BE2C (cell line): ENCODE measurements at places on chromosomes 1 and 21.

GRCh38 chr1:228262475-228262874 is 54.6 kb downstream of the OBSCN start:
- no peak for DNase-seq

DNA sequence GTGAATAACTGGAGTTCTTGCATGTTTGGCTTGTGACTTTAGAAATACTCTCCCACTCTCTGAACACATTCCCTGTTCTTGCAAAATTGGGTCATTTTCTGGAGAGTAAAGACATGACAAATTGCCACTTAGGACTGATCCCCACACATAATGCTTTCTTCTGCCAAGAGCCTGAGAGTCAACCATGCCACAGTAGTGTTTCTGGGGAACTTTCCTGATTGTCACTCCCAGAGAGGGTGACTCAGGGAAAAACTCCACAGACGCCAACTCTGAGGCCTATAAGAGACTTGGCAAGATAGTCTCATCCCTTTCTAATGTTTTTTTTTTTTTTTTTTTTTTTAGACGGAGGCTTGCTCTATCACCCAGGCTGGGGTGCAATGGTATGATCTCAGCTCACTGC is 157.8 kb downstream of the ATG4C start:
- no peak for DNase-seq

DNA sequence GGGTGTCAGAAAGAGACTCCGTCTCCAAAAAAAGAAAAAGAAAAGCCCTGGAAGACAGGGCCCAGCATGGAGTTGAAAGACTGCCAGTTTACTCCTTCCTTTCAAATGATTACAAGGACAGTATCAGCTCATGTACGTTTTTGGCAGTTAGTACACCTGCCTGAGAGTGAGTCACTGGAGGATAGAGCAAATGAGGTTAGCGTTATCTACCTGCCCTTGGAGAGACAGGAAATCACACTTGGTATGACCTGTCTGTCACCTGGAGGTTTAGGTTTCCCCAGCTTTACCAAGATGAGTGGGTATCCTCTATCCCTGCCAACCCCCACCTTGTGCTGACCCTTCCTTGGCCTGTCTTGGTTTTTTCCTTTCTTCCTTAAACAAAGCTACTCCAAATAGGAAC is 96.8 kb upstream of the BMP8A start:
- no peak for DNase-seq

DNA sequence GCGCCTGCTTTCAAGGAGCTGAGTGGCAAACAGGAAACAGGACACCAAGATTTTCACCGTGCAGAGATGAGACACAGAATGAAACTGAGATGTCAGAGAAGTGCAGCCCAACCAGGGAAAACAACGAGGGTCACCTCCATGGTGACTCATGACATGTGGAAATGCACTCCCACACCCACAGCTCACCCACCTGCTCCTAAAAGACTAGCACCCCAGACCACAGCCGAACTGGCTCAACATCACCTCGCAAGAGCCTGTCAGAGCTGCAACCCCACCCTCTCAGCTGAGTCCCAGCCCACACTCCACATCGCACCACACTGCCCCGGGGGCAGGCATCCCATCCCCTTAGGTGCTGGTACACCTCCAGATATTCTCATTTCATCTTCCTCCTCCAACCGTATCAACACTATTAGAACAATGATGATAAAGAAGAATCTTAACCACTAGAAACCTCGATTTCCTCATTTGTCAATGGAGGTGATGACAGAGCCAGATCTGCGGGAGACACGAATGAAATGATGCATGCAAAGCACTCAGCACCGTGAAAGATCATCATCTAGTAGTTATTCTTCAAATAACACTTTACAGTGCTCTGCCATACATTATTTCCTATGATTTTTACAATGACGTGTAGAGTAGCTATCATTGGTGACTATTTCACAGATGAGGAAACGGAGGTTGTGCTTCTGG is 103.2 kb downstream of the DMRTB1 start:
- DNase-seq = no peak

- no peak for DNase-seq
These were observed 863 bp upstream of the NUF2 start for GRCh38 chr1:163320891-163321290.

- no peak for DNase-seq
These were observed 539.4 kb downstream of the KIF26B start for GRCh38 chr1:245693941-245694752.

DNA sequence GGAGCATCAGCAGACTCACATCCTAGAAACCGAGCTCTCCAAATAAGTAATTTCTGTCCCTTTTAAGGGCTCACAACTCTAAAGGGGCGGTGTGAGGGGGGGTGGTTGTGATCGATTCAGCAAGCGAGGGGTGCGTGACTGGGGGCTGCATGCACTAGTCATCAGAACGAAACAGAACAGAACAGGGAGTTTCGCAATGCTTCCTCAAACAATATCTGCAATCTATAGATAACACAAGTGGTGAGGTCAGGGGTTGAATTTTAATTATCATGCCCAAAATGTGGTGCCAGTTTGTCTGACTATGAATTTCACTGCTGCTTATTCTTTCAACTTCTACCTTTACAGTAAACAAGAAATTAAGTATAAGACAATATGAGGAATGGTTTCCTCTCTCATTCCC is 1003.0 kb upstream of the NCAM2 start:
- DNase-seq = no peak

DNA sequence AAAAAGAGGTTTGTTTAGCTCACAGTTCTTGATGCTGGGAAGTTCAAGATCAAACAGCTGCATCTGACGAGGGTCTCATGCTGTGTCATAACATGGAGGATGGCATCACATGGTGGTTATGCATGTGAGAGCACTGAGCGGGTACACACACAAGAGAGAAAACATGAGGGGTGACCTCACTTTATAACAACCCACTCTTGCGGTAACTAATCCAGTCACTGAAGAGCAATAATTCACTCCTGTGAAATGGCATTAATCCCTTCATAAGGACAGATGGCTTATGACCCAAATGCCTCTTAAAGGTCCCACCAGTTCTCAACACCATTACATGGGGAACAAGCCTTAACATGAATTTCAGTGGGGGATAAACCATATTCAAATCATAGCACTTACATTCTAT is 23.2 kb upstream of the CHIT1 start:
- DNase-seq = no peak

GRCh38 chr1:243944429-243945160 is 94.6 kb upstream of the AKT3 start:
- DNase-seq = no peak

GRCh38 chr1:160161965-160162705 is 10.7 kb downstream of the ATP1A4 start:
- DNase-seq = no peak

- no peak for DNase-seq
These were observed 143.1 kb downstream of the PHTF1 start for GRCh38 chr1:113616156-113616555.

DNA sequence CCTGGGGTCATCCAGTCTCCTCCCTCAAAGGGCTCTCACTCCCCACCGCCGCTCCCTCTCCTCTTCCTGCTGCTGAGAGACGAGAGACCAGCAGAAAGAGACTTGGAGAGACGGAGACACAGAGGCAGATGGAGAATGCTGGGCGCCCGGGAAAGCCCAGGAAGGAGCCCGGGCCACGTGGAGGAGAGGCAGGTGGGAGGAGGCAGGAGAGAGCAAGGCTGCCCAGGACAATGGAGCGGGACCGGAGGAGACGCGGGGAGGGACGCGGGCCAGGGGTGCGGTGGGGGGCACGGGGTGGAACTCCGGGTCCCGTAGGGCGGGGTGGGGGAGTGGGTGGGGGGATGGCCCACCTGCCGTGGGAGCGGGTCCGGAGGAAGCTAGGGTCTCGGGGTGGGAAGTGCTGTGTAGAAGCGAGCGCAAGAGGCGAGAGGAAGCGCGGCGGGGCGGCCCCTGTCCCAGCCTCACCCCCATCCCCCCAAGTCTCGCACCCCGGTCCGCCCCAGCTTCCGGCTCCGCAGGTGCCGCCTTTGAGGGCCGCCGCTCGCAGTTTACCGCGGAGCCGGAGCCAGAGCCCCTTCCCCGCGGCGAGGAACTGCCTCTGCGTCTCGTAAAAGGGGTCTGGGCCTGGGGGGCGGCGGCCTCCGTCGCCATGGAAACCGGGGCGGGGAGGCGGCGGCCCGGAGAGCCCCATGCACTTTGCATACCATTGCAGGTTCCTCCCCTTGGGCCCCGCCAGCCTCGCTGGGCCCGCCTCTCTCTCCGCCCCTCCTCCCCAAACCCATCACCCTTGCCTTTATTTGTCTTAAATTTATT is 11.7 kb upstream of the EPHA2 start:
- peak; percentile 60 for DNase-seq

GRCh38 chr1:167454304-167454893 is 63.9 kb downstream of the CD247 start:
- DNase-seq = no peak

GRCh38 chr1:226985239-226985838 is 45.2 kb downstream of the COQ8A start:
- no peak for DNase-seq

DNA sequence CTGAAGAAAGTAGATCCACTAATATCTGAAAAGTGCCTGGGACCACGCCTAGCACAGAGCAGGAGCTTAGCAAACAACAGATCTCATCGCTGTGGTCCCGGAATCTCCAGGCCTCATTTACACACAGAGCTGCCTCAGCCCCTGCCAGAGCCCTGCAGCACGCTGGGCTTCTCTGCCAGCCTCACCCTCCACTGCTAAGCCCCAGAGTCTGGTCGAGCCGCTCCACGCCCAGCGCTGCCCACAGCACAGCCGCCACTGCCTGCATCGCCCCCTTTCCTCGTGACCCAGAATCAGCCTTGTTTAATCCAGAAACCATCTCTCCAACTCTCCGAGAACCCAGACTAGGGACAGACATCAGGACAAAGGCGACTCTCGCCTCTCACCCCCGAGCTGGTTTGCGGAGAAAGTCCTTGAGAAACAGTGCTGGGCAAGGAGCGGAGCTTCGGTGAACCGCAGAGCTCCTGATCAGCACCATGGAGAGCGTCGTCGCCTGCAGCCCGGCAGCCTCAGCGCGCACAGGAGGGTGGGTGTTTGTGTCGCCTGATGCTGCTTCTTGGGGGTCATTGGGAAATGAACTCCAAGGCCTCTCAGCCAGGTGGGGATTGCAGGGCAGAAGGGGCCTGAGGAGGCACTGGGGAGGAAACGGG is 145.1 kb downstream of the NPHP4 start:
- DNase-seq = no peak

- no peak for DNase-seq
These were observed 15.1 kb downstream of the BLACAT1 start for GRCh38 chr1:205440476-205441317.

- DNase-seq = no peak
These were observed 69.4 kb downstream of the TCP10L start for GRCh38 chr21:32515874-32516273.

DNA sequence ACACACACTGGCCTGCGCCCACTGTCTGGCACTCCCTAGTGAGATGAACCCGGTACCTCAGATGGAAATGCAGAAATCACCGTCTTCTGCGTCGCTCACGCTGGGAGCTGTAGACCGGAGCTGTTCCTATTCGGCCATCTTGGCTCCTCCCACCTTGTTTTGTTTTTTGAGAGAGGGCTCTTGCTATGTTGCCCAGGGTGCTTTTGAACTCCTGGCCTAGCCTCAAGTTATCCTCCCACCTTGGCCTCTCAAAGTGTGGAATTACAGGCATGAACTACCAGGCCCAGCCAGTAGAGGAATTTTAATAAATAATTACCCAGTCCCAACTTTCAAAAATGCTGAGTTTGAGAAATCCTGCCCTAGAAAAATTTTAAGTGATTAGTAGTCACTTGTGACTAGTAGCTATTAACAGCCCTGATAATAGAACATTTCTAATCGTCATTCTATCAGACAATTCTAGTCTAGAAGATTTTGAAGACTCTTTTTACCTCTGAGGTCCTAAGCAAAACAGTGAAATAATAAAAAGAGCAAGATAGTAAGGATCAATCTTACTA is 30.9 kb upstream of the SLC35D1 start:
- no peak for DNase-seq

DNA sequence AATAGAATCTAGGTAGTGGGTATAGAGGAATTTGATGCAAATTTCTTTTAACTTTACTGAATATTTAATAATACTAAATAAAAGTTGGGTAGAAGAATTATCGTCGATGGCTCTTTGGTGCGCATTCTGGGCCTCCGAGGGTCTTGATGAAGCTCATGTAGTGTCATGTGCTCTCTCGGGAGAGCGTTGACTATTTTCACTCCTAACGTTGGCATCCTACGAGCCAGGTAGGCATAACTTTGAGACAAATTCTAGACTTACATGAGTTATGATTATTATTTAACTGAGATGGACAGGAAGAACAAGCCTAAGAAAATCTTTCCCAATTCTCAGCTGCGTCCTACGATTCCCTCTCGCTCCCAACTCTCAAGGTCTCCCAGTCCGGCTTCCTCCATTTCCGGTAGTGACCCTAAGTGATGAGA is 550 bp upstream of the PCAT6 start:
- DNase-seq = no peak

DNA sequence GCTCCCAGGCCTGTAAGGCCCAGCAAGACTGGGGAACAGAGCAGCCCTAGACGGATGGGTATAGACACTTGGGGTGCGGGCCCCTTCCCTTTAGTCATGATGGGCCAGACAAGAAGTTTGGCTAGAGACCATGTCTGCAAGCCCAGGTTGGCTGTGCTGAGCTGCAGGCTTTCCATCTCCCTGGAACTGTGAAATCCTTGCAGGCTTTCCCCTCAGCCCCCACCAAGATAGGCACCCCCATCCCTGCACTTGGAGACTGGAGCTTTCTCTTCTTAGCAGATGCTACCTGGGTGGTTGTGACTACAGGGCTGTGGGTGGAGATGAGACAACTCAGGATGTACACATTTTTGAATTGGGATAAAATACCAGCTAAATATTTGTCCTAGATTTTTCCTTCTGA is 110.3 kb downstream of the PTPRU start:
- DNase-seq = no peak

- DNase-seq = no peak
These were observed 5.0 kb upstream of the GPR137B start for GRCh38 chr1:236137285-236137852.

DNA sequence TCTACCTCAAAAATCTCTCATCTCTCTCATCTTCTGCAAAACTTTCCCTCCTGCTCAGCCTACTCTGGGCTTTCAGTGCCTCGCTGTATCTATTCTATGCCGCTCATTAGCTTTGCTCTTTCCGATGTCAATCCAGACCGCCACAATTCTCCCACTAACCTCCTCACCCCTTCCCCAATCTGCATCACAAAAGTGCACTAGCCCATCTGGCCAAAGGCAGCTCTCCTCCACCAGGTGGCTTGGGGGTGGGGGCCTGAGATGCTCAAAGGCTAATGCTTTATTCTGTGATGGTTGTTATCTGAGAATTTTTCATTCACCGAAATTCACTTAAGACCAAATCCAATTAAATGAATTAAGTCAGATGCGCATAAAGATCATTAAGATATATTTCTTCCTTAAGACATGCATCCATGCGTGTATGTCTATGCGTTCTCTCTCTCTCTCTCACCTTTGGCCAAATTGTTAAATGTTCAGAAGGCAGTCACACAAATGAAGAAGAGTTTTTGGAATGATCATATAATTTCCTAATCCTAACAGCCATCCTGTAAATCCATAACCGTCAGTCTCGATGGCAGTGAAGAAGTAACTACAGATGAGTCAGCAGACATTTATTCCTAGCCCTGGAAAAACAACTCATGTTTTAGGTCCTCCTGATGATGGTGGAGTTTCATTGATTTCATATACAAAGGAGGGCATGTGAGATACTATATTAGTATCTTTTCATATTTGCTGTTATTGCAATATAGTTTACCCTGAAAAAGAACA is 111.3 kb downstream of the C1orf21 start:
- DNase-seq = peak; percentile 78

- peak; percentile 3 for DNase-seq
These were observed 1.1 kb upstream of the EPS8L3 start for GRCh38 chr1:109764561-109765482.

GRCh38 chr21:44750675-44751025 is 39.3 kb upstream of the TSPEAR start:
- DNase-seq = no peak

GRCh38 chr1:44008259-44008658 is 16.9 kb downstream of the CCDC24 start:
- DNase-seq = no peak
